ENCODE measurements at places on chromosomes 7 and 10. TPM values are rescaled to one million over a fixed set of nuclear protein-coding genes. Genes with fewer than 3 reads are reported as not detected.
A peak's percentile ranks its signal among the peaks of the same experiment; 100 is the strongest.

Gene SVOPL
- total RNA-seq: not detected

Gene TAS2R5
- total RNA-seq: 0.45 TPM

Gene XRCC2
- total RNA-seq: 10.7 TPM

Gene CHST3
- 0.13 TPM for total RNA-seq

Gene FAM24B
- 6.8 TPM for total RNA-seq

Gene SMURF1
- total RNA-seq: 14.0 TPM

Gene MYPN
- not detected for total RNA-seq

Gene RBP4
- total RNA-seq: 1.2 TPM

Gene TMEM139
- not detected for total RNA-seq

- no peak for DNase-seq
Observed at GRCh38 chr10:121823993-121824463, 103.8 kb downstream of the ATE1 start.

- DNase-seq: peak; percentile 39
Observed at GRCh38 chr7:44461387-44461786, 29.1 kb downstream of the NUDCD3 start.

DNA sequence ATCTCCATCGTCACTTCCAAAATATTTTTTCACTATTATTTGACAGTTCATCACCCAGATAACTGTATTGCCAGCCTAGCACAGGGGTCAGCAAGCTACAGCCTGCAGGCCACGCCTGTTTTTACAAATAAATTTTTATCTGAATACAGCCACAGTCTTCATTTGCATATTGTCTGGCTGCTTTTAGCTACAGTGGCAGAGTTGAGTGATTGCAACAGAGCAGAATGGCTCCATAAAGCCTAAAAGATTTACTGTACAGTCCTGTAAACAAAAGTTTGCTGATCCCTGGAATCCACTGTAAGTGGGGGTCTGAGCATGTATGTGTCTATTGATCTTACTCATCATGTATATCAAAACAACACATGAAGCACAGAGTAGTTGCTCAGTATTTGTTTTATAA lies 45.9 kb upstream of the GNAI1 start:
- DNase-seq: no peak

DNA sequence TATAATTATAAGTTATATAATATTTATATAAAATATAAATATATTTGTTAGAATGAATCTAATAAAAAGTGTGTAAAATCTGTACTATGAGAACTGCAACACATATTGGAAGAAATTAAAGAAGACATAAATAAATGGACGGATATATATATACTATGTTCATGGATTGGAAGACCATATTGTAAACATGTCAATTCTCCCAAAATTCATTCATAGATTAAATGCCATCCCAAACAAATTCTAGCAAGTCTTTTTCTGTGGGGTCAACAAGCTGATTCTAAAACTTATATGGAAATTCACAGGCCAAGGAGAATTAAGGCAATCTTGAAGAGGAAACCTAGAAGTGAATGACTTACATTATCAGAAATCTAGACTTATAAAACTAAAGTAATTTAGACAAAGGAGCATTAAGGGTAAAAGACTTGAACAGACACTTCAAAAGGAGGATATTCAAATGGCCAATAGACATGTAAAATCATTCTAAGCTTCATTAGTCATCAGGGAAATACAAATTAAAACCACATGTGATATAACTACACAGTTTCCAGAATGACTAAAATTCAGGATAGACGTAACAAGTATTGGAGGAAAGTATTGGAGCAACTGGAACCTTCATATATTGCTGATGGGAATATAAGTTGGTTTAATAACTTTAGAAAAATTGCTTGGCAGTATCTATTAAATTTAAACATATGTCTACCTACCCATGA lies 225.9 kb downstream of the EMX2 start:
- DNase-seq: no peak

DNA sequence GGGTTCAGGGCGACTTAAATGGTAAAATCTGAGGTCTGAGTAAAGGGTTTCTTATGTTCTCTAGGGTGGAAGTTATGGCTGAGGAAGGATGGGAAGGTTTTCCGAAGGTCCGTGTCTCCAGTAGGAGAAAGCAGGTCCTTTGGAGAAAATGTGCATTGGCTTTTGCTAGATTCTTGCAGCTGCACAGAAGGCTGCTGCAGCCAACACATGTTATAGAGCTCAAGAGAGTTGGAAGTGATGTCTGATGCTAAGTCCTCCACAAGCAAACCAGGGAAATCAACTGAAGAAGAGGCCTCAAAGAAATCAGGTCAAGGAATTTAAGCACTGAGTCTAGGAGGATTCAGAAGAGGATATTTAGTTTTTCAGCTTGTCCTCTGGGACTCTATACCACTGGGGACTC lies 404.6 kb downstream of the LRMDA start:
- DNase-seq: no peak

DNA sequence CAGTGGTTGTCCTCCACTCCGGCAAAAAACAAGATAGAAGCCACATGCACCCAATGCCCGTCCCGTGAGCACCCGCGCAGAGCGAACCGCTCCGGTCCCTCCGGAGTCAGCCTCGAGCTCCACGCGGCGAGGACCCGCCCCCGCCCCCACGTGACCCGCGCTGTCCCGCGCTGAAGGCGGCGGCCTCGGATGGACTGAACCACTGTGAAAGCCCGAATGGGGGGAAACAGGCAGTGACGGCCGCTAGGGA lies 766 bp upstream of the EIF3B start:
- DNase-seq: peak; percentile 63

- no peak for DNase-seq
Observed at GRCh38 chr10:5543623-5544022, 18.9 kb downstream of the CALML3 start.

GRCh38 chr7:72781631-72782030 lies 46.4 kb downstream of the TYW1B start:
- no peak for DNase-seq

DNA sequence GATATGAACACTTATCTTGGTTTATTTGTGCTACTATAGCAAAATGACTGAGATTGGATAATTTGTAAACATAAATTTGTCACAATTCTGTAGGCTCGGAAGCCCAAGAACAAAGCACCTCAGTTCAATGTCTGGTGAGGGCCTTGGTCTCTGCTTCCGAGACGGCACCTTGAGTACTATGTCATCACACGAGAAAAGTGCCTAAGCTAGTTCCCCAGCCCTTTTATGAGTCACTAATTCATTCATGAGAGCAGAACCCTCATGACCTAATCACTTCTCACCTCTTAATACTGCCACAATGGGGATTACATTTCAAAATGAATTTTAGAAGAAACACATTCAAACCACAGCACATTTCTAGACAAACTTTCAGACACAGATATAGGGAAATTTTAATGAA lies 52.0 kb upstream of the PRSS1 start:
- DNase-seq: no peak

DNA sequence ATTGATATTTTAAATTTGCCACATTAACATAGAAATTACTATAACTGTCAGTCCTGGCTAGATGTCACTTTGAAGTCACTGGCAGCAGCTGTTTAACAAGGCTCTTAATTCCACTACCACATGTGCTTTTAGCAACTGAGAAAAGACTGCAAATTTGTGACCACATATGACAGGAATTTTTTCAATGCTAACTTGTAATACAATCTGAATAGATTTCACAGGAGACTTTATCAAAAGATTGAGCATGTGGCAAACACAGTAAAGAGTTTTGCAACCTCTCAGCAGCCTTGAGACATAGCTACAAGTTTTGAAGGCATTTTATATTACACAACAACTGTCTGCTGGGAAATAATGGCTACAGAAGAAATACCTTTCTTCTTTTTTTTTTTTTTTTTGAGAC lies 73.0 kb downstream of the MICU1 start:
- no peak for DNase-seq

DNA sequence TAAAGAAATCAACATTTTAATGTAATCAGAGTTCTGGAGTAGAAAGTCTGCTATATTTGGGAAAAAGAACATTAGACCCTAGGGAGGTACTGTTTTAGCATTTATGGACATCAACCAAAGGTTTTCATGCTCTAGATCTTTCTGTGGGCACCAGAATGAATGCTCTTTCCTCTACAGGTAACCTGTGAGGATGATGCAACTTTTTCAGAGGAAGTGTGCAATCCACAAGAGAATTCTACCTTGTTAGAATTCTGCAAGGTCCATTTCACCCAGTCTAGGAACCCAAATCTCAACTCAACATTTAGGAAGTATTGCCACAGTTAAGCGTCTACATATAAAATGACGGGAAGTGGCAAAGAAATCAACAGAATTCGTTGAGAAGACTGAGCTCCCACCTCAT lies 139.9 kb upstream of the FAM171A1 start:
- no peak for DNase-seq

- no peak for DNase-seq
Observed at GRCh38 chr7:102068846-102069245, 217.8 kb upstream of the SH2B2 start.

GRCh38 chr7:31478018-31478417 lies 35.9 kb upstream of the ITPRID1 start:
- no peak for DNase-seq

DNA sequence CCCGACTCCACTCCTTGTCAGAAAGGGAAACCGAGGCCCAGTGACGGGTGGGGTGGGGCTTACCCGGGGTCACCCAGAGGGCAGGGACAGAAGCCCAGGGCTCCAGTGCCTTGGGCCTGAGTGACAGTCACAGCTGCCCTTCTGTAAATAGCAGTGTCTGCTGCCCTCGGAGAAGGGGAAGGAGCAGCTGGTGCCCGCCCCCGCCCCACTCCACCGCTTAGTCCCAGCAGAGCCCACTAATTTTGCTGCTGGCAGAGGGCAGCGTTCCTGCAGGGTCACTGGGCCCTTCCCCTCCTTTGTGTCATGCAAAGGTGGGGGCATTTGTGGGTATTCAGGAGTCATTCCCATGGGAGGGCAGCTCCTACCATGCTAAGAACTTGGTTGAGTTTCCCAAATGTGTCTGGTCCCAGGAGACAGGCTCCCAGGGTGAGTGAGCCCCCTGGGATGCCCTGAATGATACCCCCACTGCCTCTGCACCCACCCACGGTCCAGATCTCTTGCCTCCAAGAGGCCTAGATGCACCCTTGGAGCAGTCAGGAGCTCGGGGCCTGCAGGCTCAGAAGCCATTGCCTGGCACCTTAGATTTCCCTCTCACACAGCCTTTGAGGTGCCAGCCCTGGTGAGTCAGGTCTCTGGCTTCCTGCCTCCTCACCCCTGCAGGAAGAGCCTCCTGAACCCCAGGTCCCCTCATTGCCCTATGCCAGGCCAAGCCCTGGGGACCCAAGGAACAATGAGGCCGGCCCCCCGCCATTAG lies 17.2 kb downstream of the SH2B2 start:
- no peak for DNase-seq

GRCh38 chr7:4216016-4216415 lies 466.1 kb upstream of the FOXK1 start:
- DNase-seq: no peak

DNA sequence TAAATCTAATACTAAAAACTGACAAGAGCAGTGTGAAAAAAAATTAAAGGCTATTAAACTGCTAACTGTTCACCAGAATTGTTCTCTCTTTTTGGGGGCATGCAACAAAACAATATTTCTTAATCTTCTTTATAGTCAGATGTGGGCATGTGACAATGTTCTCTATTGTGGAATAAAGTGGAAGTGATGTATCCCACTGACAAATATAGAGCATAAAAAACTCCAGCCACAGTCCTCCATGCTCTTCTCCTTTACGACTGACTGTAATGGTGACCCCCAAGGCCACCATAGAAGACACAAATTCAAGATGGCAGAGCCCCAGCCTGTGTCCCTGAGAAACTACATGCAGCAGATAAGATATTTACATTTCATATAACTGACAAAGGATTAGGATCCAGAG lies 11.6 kb upstream of the CCDC6 start:
- DNase-seq: no peak

DNA sequence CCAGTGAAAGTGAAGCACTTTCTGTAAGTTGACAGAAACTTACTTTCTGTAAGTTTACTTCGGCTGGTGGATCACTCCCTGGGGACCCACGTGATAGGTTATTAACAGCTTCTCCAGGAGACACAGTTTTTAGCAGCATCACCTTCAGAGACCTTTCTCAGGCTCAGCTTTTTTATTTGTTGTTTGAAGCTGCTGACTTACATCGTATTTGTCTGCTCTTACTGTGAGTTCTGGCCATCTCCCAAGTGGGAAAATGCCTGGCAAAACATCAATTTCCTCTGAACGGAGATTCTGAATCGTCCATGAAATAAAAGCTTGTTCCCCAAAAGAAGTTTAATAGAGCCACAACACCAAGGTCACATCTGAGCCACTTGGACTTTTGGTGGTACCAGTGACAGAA lies 178.7 kb upstream of the PODXL start:
- no peak for DNase-seq

- DNase-seq: no peak
Observed at GRCh38 chr7:41508755-41509154, 194.1 kb downstream of the INHBA start.

- no peak for DNase-seq
Observed at GRCh38 chr7:81600608-81601007, 169.2 kb downstream of the HGF start.

- peak; percentile 33 for DNase-seq
Observed at GRCh38 chr10:117375360-117376178, at the start of gene PDZD8. Gene PDZD8 (minus strand): TSS chr10:117375440. CDS start chr10:117375227, 213 bp downstream.

DNA sequence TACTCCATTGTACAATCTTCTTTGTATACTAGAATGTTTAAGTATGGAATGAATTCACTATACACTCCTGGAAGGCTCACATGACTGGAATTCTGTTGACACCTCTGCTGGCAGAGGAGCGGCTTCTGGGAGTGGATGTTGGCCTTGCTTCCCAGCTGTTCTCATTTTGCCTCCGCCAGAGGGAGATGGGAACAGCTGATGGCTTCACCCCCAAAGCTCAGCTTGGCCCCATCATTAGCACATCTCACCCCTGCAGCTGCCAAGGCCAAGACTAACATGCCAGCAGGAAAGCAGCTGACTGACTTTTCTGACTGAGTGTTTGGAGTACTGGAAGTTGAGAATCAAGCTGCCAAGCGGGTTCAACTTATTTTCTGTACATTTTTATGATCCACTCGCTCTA lies 15.1 kb downstream of the ADAM12 start:
- no peak for DNase-seq

DNA sequence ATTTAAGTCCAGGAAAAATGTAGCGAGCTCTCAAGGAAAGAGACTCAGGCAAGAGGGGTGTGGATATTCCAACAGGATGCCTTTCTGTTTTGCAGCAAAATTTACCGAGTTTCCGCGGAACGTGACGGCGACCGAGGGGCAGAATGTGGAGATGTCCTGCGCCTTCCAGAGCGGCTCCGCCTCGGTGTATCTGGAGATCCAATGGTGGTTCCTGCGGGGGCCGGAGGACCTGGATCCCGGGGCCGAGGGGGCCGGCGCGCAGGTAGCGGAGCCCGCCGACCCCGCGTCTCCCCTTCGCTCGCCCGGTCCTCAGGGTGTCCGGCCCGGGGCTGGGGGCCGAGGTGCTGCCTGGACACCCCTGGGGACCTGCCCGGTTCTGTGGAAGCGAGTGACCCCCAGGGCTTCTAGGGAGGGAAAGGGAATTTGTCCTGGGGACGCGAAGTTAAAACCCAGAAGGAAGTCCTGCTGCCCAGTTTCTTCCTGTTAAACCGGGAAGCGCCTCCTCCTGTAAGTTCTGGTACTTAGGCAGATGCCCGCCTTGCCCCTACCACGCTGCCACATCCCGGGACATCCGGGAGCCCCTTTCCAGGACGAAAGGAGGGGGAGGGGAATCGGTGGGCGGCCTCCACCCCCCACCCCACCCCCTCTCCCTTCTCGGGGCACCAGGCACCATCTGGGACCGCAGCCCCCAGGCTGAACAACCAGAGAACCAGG lies 2.5 kb downstream of the VSTM2A start:
- DNase-seq: no peak

- no peak for DNase-seq
Observed at GRCh38 chr10:20949967-20950366, 52.9 kb upstream of the NEBL start.

GRCh38 chr7:139777133-139777891 lies 486 bp downstream of the HIPK2 start:
- DNase-seq: no peak

GRCh38 chr10:8640878-8641277 lies 586.4 kb downstream of the GATA3 start:
- no peak for DNase-seq
